ENCODE measurements at places on chromosomes 7 and 10.

DNA sequence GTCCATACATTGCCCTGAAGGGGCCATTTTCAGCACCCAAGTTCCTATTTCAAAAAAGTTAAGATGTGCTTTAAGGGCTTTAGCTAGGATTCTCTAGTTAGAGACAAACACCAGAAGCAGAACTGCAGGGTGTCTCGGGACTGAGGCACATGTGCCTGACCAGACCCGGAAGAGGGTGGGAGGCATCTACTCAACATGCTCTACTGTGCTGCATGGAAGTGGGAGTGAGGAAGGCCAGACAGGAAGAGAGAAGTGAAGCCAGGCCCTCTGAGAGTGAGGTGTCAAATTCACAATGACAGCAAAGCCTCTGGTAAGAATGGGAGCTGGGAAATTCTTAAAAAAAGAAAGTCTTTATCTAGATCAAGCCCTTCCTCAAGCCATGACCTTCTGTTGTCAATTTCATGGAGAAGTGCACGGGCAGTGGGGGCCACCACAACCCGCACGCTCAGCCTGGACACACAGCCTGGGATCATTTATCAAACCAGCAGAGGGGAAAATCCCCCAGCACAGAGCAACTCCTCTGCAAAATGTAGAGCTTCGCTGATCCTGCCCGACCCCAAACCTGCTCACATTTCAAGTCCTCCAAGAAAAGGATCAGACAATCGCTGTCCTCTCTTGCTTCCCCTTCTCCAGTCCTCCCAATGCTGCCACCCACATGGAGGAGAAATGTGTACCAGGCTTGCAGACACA is 38.7 kb downstream of the PLXNA4 start:
- peak; percentile 24 for DNase-seq

DNA sequence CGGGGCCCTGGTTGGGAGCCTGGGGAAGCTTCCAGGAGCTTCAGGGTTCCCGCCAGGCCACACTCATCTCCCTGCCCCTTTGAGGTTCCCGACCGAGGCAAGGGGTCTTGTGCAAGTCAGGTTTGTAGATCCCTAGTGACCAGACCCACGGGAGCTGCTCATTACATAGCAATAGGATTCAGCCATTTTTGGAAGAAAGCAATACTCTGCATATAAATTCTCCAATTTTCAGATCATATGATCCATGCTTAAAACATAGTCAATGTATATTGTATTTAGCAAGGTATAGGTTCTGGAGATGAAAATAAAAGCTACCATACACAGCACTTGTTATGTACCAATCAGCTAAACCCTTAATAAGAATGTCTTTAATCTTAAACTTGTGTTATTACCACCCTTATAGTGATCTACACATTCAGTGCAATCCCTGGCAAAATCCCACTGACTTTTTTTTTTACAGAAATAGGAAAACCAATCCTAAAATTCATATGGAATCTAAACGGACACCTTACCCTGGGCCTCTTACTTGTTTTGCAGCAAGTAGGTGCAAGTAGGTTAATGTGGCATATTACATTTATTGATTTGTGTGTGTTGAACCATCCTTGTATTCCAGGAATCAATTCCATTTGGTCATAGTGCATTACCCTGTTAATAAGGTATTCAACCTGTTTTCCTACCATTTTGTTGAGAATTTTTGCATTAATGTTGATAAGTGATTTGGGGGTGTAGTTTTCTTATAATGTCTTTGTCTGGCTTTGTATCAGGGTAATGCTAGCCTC is 13.8 kb upstream of the FKBP9 start:
- DNase-seq, result no peak

GRCh38 chr7:30642789-30643188 is 39.5 kb downstream of the CRHR2 start:
- no peak for DNase-seq

DNA sequence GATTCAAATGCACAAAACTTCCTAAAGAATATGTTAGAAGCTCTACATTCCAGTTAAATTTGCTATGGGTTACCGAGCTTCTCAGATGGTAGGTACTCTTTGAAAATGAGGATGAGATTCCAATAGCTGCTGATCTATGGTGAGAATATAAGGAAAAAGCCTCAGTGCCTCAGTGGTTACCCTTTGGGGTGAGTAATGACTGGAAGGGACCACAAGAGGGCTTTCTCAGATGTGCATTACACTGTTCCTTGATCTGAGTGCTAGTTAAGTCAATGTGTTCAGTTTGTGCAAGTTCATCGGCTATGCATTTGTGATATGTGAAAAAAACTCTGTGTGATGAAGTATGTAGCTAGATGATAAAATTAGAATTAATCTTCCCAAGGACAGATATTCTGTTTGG is 3.5 kb downstream of the NRCAM start:
- DNase-seq, result peak; percentile 63

DNA sequence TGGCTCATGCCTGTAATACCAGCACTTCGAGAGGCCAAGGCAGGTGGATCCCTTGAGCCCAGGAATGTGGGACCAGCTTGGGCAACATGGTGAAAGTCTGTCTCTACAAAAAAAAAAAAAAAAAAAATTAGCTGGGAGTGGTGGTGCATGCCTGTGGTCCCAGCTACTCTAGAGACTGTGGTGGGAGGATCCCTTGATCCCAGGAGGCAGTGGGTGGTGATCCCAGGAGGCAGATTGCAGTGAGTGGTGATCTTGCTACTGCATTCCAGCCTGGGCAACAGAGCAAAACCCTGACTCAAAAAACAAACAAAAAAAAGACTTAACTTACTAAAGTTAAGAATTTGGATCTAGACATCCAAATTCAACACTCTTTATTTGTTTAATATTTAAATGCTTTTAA is 10.2 kb upstream of the ADO start:
- no peak for DNase-seq

DNA sequence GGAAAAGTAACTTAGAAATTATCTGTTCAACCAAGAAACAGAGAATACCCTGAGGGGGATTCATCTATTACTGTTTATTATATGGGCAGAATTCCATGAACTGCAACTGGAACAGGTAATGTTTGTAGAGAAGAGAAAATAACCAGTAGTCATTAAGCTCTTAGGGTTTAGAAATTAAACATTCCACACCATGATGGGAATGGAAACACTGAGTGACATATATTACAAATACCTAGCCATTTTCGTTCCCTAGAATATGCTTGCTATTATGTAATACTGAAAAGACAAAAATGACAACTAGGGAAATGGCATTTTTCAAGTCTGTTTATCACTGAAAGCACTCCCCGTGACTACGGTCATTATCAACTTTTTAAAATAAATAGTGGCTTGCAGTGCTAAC is 1007.4 kb downstream of the GATA3 start:
- DNase-seq, result no peak

- DNase-seq, result peak; percentile 31
Measured at GRCh38 chr7:149285603-149286002, 23.6 kb downstream of the ZNF783 start.

- no peak for DNase-seq
Measured at GRCh38 chr7:47026780-47027361, 555.0 kb downstream of the TNS3 start.

DNA sequence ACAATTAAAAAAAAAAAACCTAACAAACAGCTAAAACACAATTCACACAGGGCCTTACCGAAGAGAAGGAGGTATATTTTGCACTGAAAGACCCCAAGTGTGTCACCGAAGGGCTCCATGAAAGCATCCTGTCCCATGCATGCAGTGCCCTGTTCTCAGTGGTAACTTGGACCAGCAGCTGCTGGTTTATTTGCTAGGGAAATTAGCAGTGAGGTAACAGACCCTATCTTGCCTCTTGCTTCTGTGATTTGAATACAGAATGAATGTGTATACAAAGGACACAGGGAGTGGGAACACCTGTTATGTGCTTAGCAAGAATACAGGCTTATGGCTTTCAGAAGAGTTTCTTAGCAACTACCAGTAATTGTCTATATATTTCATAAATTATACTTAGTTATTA is at the start of gene HEPACAM2:
Gene HEPACAM2, minus strand, starts transcription at position 160 of the 400 bp plus-strand sequence.
- DNase-seq, result no peak

- DNase-seq, result no peak
Measured at GRCh38 chr7:2290877-2291276, 23.4 kb downstream of the SNX8 start.

DNA sequence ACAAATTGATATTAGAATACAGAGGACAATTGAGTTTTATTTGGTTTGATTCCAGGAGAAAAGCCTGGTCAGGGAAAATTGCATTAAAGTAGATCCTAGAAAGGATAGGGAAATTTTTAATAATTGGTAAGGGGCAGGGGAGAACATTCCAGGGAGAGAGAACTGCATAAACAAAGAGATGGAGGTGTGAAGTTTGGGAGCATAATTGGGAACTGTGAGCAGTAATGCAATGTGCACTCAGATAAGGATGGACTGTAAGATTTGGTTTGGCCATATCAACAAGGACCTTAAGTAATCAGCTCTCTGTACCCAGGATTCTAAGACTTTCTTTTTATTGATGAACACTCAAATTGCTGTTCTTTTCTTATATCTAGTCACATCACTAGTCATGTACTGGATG is 41.4 kb downstream of the ZMYND11 start:
- DNase-seq, result peak; percentile 11

DNA sequence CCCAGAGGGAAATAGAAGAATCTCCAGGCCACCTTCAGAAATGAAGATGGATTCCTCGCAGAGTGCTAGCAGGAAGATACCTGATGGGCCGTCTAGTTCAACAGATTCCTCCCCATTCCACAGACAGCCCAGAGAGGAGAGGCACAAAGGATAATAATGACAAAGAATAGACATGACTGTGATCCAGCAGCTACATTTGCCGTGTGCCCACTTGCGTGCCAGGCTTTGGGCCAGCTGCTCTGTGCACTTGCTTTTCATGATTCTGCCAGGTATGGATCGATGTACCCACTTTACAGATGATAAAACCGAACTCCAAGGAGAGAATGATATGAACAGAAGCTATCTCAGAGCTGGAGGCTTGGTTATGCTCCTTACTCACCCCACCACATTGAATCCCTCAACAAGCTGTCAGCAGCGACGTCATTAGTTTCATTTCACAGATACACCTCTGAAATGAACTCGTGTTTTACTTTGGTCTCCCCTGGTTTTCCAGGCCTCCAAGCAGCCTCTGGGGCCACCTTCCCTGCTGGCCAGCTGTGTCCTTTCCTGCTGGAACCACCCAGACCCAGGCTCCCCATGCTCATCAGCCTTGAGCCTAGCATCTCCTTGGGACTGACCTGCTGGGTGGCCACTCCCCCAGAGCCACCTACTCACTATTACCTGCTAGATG is 11.9 kb upstream of the WDFY4 start:
- DNase-seq, result no peak
